ENCODE measurements at places on chromosomes 3 and 15. TPM values are rescaled to one million over a fixed set of nuclear protein-coding genes. Genes with fewer than 3 reads are reported as not detected.
A peak's percentile ranks its signal among the peaks of the same experiment; 100 is the strongest.

Gene CLDN16
- total RNA-seq: not detected

Gene PYGO1
- total RNA-seq: 0.07 TPM

Gene MED12L
- total RNA-seq: 1.8 TPM

DNA sequence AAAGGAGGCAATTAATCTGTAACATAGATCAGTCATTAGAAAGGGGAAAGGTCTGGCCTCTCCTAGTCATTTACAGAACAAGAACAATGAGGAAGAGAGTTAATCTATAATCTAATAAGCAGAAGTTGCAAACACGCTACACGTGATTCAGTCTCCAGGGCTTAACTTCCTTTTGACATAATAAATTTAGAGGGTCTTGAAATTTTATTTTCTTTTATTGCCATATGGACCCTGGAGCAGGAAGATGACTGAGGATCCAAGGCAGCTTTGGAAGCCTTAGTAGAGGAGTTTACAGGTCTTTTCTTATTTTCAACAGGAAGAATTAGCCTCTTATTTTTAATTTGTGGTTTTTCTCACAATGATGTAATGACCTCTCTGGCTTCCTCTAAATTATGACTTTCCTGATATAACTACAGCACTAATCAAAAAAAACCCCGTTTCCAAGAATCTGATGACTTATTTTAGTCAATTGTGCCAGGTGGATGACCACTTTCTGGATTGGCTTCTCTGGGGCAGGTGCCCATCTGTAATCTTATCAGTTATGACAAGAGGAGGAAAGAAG lies 32.2 kb downstream of the ADGRG7 start:
- no peak for DNase-seq

Gene USP50
- 0.40 TPM for total RNA-seq

DNA sequence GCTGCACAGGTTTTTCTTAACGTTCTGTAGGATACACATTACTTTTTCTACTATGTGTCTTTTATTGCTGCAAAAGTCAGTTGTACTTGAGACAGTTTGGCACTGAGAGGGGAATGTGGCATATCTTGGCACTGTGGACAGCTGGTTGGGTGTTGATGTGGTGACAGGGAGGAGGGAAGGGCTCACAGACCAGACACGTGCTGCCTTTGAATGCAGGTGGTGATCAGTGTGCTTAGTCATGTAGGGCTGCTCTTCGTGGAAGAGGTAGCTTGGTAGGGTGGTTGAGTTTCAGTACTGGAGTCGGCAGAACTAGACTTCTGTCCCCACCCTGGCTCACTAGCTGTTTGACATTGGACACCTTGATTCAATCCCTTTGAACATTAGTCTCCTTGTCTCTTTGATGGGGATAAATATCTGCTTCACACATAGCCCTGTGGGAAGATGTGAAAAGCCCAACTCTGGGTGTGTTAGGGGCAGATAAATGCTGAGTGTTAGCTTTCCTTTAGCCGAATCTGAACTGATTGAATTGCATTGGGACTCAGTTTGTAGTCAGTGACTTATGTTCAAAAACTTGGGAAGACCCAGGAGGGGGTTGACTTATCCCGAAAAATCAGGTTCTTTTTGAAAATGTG lies 108.4 kb downstream of the PTPRG start:
- no peak for DNase-seq

DNA sequence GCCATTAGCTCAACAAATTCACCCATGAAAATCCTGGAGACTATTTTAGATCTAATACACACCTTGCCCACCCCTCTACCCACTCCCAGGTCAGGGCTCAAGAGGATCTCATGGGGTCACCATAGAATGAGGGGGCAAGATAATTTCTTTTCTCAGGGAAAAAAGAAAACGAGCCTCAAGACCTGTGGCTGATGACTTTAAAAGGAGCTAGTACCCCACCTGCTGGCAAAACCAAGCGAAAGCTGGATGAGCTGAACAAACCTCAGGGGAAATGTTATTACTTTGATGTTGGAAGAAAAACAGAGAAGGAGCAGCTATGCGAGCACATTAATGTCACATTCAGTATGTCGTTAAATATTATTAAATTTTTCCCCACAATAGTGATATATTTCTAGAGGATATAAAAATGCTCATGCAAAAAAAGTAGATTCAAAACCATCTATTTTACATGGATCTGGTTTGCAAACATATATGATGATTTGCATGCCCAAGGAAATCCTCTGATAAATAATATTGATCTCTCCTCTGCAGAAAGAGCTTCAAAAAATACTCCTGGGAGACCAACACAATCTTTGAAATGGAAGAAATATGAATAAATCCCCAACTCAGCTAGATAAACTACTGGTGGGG lies 37.7 kb downstream of the PLD1 start:
- DNase-seq: peak; percentile 34

DNA sequence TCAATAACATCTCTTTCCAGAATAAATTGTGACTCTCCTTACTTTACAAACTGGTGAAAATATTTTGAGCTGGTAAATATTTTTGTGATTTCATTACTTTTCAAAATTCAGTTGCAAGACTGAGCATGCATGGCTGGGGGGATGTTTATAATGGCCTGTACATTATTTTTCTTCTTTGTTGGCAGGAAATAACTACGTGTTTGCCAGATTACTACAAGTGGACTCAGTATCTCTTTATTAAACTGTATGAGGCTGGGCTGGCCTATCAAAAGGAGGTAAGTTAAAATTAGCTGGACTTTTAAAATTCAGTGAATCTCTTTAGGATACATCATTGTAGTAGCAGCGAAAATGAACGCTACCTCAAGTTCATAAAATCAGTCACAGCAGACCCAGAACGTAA lies 58.3 kb downstream of the LARS2 start:
- no peak for DNase-seq

Gene SLC24A5
- not detected for total RNA-seq

DNA sequence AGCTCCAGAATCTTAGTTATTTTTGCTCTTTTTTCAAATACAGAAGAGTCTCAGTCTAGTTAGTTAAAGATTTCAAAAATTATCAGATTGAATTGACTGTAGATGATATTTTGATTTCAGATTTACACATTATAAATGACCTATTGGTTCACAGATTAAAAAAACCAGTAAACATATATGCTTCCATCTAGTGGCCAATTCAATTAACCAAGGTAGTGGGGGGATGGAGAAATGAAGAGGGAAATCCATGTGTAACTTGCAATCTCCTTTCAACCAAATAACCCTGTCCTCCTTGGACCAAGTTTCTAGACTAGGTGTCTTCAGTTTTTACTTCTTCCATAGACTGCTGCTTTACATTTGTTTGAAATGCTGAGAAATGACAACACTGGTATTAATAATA lies 789.8 kb downstream of the ROBO1 start:
- DNase-seq: no peak

Gene IMPG2
- total RNA-seq: 0.11 TPM

DNA sequence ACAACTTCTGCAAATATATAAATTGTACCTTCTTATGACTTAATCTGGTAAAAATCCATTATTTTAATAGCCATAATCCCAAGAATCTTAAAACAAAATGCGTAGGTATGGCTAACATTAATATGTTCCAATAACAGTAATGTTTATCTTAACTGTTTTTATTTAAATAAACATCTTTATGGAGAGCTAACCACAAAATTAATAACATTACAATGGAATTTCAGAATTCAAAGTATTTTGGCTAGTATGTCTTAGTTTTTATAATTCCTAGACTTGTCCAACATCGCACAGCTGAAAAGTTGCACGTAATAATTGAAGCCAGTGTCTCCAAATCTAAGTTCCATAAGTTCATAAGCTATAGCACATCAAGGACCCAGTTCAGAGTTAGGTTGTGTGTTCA lies 47.6 kb downstream of the ANKRD28 start:
- DNase-seq: no peak

Gene TRIM59
- 30.7 TPM for total RNA-seq

DNA sequence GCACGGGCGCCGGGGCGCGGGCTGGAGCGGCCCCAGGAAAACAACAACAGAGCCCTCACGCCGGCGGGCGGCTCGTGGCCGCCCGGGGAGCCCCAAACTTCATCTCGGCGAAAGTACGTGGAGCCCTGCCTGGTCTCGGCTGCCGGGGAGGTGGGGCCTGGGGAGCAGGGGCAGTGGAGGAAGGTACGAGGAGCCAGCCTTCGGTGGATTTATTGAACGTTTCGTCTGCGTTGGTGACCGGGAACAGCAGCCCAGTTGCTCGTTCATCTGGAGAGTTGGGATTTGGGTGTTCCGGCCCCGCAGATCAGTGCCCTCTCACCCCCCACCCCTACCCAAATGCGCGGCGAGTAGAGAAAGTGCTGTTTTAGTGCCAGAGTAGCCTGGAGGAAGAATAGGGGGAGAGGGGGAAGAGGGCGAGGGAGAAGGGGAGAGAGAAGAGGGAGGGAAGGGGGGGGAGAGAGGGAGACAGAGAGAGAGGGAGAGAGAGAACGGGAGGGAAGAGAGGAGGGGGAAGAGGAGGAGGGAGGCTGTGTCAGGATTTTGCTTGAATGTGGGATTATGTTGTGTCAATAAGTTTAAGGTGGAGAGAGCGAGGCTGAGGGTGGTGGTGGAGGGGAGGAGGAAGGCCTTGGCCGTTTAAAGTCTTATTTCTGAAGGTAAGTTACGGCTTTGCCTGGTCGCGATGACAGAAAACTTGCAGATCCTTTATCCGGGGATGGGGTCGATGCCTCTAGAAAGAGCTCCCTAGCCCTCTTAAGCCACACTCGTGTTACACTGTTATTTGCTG lies 970 bp downstream of the BBX start:
- DNase-seq: peak; percentile 28

- DNase-seq: no peak
Observed at GRCh38 chr3:54968546-54969172, 40.8 kb upstream of the LRTM1 start.

DNA sequence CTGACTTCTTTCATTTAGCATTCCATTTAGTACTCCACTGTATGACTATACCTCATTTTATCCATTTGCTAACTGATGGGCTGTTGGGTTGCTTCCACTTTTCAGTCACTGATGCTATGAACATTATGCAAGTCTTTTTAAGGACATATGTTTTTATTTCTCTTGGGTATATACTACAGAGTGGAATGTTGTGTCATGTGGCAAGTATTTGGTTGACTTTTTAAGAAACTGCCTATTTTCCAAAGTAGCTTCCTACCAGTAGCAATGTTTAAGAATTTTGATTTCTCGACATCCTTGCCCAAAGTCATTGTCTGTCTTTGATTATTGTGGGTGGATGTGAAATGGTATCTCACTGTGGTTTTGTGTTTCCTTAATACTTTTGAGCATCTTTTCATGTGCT lies 110.1 kb upstream of the TPM1 start:
- no peak for DNase-seq

DNA sequence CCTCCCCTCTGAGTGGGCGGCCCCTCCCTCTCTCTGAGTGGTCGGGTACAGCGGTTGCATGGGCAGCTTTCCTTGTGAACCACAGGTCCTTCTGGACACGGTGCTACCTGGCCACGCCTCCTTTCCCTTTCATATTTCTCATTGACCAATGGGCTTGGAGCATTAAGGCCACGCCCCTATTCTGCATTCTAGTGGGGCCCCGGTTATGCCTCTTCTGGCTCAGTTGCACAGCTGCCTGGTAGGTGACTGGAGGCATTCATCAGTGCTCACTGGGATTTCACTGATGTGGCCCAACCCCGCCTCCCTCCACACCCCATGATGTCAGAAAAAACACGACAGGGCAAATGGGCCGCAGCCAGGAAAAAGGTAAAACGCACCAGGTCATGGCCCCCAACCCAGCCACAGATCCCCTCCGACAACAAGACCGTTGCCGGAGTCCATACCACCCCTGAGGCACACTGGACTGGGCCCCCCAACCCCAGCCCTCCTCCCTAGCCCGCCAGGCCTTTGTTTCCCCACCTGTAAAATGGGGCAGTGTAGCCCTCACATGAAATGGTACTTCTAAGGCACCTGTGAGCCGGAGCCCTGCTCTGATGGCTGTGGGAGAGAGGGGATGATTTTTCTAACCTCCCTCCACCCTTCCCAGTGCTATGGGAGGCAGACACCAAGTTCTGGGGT lies 26.3 kb downstream of the NGRN start:
- DNase-seq: no peak

GRCh38 chr15:68001811-68002210 lies 52.3 kb upstream of the PIAS1 start:
- no peak for DNase-seq

Gene CAPN3
- 3.3 TPM for total RNA-seq

DNA sequence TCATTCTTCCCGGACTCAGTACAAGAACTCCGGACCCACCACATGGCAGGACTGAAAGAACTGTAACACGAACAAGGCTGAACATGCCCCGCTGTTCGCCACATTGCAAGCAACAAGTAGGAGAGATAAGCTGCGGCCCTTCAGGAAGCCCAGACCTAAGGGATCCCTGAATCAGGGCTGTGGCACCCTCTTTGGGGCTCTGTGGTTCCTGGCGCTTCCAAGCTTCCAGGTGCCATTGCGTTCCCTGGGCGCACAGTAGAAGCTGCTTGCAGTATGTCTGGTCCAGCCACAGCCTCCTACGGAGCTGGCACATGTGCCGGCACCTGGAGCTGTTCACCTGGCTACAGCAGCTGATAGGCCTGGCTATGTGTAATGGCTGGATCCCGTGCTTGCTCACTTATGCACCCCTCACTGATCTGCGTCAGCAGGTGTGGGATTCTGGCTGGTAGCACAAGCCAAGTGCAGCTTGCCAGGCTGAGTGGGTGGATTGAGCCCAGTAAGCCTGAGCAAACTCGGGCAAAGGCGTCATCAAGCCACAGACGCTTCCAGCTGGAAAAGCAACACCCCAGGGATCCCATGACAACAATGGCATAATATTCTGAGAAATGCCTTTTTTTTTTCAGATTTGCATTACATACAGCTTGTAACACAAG lies 748.6 kb upstream of the GBE1 start:
- no peak for DNase-seq

Gene ANKRD63
- total RNA-seq: not detected

GRCh38 chr3:129462361-129462968 lies 22.4 kb downstream of the IFT122 start:
- no peak for DNase-seq

DNA sequence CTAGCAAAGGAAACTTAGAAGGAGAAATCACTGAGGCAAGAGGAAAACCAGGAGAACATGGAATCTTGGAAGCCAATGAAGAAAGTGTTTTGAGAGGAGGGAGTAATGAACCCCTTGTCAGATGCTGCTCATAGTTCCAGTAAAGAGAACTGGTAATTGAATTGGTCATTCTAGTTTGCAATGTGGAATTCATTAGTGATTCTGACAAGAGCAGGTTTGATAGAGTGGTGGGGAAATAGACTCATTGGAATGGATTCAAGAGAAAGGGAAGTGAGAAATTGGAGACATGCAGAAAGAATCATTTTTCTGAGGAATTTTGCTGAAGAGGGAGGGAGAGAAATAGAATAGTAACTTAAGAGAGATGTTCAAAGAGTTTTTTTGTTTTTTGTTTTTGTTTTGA lies 21.0 kb downstream of the GLCE start:
- no peak for DNase-seq

GRCh38 chr3:177687291-177687690 lies 490.0 kb upstream of the TBL1XR1 start:
- DNase-seq: no peak

GRCh38 chr3:72185549-72186399 lies 400.8 kb upstream of the PROK2 start:
- DNase-seq: no peak

DNA sequence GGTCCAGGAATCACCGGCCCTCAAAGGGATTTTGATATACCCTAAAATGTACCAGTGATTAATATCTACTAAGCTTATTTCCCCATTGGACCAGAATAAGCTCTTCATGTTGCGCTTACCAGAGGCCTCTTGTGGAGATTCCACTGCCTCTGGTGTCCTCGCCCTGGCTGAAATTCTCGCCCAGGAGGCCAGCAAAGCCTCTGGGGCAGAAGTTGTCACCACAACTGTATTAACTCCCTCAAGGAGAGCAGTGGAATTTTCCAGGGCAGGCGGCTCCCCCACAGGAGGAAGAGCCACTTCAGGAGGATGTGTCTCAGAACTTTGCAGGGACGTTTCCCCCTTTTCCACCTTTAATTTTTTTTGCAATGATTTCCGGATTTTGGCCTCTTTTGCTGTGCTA lies 6.9 kb downstream of the DPPA4 start:
- DNase-seq: no peak
